ENCODE measurements at places on chromosomes 1 and 21.

- no peak for DNase-seq
These were observed 31.2 kb upstream of the CFAP126 start for GRCh38 chr1:161398900-161399256.

DNA sequence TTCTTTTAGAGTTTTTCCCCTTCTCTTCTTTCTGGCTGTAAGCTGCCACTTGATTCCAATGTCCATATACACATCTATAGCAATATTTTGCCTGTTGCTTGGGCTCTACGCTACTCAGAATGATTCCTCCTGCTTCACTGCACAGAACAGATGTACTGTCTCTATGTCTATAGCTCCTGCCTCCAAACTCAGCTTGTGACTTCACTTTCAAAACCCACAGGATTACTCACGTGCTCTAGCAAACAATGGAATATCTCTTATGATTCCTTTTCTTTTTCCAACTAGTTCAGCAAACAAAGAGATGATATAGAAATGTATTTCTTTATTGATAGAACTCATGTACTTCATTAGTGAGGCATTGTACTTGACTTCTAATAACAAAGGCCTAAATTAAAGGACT is 80.5 kb upstream of the SOX13 start:
- no peak for DNase-seq

GRCh38 chr1:2314273-2314802 is 77.0 kb downstream of the MORN1 start:
- no peak for DNase-seq

- DNase-seq: no peak
These were observed 3.0 kb downstream of the TNFRSF4 start for GRCh38 chr1:1210726-1211540.

- DNase-seq: no peak
These were observed 4.9 kb upstream of the SLC44A5 start for GRCh38 chr1:75615613-75616435.

GRCh38 chr1:235343726-235344125 is 15.4 kb downstream of the GGPS1 start:
- DNase-seq: no peak

GRCh38 chr1:219574484-219575087 is 38.3 kb downstream of the ZC3H11B start:
- DNase-seq: no peak

DNA sequence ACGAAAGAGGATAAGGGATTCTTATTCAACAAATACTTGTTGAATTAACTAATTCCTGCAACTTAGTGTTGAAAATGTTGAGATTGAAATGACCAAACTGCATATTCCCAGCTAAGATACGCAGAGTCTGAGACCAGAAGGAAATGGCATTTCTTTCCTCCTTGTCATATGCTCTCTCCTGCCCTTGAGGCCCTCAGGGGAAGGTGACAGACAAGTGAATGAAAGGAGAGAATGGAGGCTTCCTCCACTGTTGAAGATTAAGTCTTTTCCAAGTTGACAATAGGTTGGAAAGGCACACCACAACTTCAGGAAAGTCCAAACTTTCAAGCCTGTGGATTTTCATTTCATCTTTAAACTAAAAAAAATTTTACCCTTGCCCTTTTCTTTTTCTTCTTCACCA is 3.1 kb upstream of the ZNF697 start:
- no peak for DNase-seq

- no peak for DNase-seq
These were observed 161.8 kb upstream of the IRF2BP2 start for GRCh38 chr1:234771642-234772344.

GRCh38 chr1:14822493-14822892 is 224.0 kb downstream of the KAZN start:
- DNase-seq: no peak

GRCh38 chr1:82153272-82153629 is 352.5 kb downstream of the ADGRL2 start:
- DNase-seq: no peak

DNA sequence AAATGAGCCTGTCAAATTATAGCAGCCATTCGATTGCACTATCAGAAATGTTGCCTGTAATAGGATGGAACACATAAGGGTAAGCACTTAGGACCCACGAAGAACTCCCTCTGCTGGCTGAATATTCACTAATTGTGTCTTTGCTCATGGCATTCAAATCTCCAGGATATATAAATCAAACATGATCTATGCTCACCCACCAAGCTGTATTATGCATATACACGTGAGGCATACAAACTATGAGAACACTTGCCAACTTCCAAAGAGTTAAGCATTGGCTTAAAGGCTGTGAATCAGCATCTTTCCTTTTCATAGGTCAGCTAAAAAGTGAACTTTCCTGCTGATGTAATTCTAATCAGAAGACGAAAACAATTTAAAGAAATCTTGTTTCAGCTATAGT is 34.5 kb downstream of the TMPRSS15 start:
- peak; percentile 44 for DNase-seq

GRCh38 chr1:31216016-31216415 is 23.7 kb downstream of the NKAIN1 start:
- no peak for DNase-seq

- DNase-seq: no peak
These were observed 570 bp upstream of the NPR1 start for GRCh38 chr1:153677718-153678518.

DNA sequence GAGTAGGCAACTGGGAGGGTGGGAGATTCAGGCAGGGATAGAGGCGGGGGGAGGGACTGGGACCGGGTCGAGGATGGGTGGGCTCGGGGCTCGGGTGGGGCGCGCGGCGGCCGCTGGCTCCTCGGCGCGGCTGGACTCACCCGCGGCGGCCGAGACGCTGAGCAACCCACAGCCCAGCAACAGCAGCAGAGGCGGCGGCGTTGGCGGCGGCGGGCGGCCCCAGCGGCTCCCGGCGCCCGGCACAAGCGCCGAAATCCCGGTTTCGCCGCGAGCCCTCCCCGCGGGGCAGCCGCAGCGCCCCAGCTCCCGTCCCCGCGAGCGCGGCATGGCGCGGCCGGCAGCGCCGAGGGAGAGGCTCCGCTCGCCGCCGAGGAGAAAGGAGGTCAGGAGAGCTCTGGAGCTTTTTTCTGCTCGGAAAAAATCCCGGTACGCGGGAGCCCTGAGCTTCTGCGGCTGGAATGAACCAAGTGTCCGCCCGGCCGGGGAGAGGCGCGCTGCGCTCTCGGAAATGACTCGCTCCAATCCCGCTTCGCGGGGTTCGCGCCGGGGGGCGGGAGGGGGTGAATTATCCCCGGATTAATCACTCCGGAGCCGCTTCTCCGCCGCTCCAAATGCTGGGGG is at the start of gene CSMD2:
TSS of gene CSMD2 (minus strand) at position 460 of the 621 bp plus-strand sequence. CDS start at position 327, 133 bp downstream.
- DNase-seq: no peak

DNA sequence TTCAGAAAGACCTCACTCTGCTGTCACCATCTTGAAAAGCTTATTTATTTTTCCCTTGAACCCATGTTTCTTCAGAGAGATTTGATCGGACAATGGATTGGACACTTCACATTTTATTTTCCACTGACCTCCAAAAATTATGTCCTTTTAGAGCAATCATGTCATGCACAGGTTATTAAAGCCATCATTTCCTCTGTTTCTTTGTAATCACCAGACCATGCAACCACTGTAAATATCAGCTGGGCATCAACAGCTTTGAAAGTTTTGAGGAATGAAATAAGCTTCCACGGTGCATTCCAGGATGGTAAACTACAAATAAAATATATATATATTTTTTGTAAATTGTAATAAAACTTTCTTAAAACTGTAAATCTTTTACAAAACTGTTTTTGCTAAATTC is 144.1 kb upstream of the ADAMTS5 start:
- no peak for DNase-seq

All from SK-N-MC (cell line).